ENCODE measurements at places on chromosomes 5 and 9. TPM values are rescaled to one million over a fixed set of nuclear protein-coding genes. Genes with fewer than 3 reads are reported as not detected.

- no peak for DNase-seq
Measured at GRCh38 chr5:31585895-31586270, 53.0 kb upstream of the PDZD2 start.

DNA sequence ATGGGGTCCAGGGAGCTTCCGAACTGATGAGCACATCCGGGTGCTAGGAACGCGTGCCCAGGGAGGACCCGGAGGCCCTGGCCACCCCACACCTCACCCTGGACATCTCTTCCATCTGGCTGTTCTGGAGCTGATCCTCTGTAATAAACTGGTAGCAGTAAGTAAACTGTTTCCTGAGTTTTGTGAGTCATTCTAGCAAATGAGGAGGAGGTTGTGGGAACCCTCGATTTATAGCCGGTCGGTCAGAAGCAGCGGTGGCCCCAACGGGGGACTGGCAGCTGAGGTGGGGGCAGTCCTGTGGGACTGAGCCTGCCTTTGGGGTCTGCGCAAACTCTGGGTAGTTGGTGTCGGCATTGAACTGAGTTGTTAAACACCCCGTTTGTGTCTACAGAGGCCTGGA lies 15.4 kb upstream of the UBAC1 start:
- DNase-seq, result no peak

DNA sequence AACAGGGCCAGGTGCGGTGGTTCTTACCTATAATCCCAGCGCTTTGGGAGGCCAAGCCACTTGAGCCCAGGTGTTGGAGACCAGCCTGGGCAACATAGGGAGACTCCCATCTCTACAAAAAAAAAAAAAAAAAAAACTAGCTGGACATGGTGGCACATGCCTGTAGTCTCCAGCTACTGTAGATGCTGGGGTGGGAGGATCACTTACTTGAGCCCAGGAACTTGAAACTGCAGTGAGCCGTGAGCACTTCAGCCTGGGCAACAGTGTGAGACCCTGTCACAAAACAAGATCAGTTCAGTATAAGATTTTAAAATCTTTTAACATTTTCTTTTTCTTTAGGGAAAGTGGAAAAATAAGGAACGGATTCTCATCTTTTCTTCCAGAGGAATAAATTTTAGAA lies 2.5 kb downstream of the BRIX1 start:
- no peak for DNase-seq

- DNase-seq, result no peak
Measured at GRCh38 chr9:130446101-130446861, 1.5 kb downstream of the ASS1 start.

DNA sequence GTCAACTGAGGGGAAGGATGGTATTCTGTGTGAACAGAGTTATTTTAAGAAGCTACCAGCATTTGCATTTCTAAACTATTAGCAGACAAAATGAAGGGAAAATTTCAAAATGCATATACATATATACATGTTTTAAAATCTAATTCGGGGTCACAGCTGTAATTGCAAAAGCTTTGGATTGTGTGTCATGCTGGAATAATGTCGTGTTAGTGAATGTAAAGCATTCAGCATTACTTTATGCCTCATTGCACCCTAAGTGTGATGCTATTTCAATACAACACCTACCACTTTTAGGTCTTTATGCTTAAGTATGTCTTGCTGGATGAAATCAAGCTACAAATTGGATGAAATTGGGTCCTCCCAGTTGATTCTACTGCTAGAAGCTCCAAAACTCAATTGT lies 687.6 kb upstream of the MEF2C start:
- DNase-seq, result no peak

DNA sequence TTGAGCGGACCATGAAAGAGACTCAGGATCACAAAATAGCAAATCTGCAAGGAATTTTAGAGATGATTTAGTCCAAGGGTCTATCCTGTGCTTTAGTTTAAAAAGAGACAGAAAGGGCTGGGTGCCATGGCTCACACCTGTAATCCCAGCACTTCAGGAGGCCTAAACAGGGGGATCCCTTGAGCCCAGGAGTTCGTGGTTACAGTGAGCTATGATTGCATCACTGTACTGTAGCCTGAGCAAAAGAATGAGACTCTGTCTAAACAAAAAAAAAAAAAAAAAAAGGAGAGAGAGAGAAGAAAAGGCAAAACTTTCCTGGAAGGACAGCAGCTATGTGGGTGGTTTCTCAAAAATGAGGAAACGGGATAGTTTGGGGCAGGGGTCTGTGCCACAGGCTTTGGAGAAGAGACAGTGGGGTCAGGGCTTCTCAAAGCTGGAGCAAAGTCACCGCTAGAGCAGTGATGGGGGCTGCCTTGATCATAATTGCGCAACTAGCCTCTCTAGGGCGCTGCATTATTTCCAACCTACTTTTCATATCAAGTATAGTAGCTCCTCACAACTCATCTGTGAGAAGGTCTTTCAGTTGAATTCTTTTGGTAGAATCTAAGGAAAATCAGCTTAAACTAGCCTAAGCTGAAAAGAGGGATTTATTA lies 8.5 kb upstream of the ANKH start:
- DNase-seq, result no peak

GRCh38 chr5:108078882-108079281 lies 303.0 kb downstream of the FBXL17 start:
- DNase-seq, result no peak

DNA sequence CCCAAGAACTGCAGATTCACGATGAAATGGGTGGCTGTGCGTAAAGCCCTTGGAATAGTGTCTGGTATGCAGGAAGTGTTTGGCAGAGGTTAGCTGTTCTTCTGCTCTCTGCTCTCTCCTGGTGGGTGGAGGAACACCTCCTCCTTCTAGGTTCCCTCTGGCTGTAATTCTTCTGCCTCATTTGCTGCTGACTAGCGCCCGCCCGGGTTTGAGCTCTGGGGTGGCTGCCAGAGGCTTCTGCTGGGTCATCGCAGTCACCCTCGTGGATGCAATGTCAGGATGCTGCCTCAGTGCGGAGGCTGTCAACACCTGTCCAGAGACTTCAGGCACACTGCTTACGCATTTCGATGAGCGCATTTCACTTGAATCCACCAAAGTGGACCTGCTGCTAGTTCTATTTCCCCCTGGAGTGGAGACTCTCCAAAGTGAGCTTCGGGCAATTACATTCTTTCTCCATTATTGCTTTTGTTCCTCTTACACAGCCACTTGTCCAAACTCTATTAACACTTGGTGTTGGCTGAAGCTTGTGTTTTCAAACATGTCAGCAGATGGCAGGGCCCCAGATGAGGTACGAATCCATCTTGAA lies 11.7 kb downstream of the DOCK2 start:
- no peak for DNase-seq

The SLC1A1 gene
- total RNA-seq, result 3.8 TPM

The DPYSL3 gene
- 56.0 TPM for total RNA-seq

The AHRR gene
- 0.69 TPM for total RNA-seq

The FAM169A gene
- 32.4 TPM for total RNA-seq

The HRCT1 gene
- total RNA-seq, result not detected
